Fibroblast of villous mesenchyme (primary cell): ENCODE measurements at places on chromosomes 7 and 10.
A peak's percentile ranks its signal among the peaks of the same experiment; 100 is the strongest.

GRCh38 chr7:141652691-141653090 lies 49.3 kb downstream of the DENND11 start:
- no peak for DNase-seq

DNA sequence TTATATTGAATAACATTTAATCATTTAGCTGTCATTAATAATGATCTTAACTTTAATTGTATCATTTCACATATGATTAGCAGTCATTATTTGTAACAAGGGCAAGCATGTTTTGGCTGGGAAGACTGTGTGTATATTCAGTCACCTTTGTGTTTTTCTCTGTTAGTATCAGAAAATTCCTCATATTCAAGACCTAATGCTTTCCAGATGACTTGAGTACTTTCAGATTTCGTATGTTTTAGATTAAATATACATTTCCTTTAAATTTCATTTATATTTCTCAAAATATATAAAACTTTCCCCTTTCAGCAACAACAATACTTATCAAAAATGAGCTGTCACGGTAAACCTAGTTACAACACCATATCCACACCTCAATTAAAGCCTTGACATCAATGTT lies 6.3 kb upstream of the CACNA2D1 start:
- no peak for DNase-seq

DNA sequence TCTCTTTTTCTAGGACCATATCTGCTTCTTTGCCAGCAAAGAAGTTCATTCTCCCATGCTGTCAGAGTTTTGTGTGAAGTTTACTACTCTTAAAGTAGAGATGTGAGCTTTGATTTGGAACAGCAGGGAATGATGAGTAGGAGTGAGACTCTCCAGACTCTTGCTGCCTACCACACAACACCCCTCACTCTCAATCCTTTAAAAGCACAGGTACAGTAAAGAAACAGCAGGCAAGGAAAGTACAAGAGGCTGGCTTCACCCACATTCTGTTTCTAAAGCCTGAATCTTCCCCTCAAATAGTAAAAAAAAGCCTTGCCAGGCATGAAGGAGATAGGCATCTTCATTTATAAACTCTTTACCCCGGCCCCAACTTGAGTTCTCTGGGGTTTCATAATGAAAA lies 97.3 kb downstream of the ARMH3 start:
- no peak for DNase-seq

GRCh38 chr7:111029574-111030251 lies 61.2 kb upstream of the LRRN3 start:
- peak; percentile 7 for DNase-seq

DNA sequence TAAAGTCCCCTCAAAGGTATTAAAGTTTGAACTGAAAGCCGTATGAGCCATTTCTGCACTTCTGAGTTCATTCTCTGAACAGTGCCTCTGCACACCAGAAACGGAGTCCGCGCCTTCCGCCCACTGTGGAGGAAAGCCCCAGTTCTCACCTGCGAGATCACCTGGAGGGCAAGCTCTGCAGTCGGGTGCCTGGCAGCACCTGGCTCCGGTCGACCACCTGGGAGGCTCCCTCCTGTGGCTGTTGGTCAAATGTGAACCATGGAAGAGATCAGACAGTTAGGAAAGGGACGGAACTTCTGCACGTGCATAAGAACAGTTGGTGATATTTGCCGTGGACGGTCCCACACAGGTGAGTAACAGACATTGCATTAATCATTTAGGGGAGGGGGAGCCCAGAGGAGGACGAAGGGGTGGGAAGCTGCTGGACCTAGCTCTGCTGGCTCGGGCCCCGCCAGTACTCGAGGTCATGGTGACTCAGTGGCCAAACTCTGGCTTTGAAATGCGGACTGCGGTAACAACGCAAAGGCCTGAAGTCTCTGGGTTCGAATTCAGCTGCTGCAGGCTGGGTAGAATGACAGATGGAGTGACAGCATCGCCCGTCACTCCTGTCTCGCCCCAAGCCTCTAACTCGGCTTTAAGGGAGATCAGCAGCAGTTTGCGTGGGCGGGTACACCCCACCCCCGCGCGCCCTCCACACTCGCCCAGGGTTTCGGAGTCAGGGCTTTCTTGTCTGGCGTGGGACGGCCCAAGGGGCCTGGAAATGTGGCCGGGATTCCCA lies 1.7 kb upstream of the DPYSL4 start:
- DNase-seq = no peak

GRCh38 chr10:113067501-113067900 lies 117.5 kb downstream of the TCF7L2 start:
- DNase-seq = no peak

GRCh38 chr10:71218046-71218650 lies 5.8 kb downstream of the UNC5B start:
- DNase-seq = peak; percentile 64

DNA sequence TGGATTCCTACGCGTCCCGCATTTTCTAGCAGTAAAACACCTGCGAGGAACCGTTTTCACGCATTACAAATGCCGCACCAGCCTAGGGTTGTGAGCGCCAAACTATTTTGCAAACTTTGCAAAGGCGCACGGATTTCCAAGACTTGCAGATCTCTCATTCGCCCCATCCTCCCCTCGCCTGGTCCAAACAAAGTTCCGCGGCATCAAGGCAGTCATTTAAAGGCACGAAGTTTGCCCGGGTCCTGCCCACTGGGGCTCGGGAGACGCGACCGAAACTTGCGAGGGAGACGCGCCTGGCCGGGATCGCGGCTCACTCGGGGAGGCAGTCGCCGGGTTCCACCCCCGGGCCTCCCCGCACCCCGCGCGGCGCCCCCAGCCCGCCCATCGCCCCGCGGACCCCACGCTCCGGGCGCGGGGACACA lies 613 bp downstream of the USP6NL start:
- DNase-seq = peak; percentile 52

DNA sequence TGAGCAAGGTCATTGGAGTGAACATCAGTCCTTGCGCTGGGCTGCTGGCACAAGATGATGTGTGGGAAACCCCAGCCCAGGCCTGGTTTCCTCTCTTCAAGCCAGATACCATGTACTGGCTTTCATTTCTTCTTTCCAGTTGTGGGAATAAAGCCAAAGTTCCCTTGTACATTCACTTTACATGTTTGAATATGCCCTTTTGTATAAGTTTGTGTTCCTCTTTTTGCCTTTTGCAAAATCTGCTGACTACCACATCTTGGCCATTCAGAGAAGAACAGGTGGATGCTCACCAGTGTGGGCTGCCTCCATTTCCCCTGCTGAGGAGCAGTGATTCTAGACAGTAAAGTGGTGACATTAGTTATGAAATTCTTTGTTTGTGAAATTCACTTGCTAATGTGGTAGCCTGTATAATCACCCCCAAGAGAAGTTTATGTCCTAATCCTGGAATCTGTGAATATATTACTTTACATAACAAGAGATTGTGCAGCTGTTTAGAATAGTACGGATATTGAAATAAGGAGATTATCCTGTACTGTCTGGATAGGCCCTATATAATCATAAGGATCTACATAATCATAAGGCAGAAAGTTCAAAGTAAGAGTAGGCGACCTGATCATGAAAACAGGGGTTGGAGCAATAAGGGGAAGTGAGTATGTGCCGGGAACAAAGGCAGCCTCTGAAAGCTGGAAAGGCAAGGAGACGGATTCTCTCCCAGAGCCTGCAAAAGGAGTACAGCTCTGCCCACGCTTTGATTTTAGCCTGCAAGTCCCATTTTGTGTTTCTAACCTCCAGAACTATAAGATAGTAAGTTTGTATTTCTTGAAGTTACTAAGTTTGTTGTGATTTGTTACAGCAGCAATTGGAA lies 18.8 kb upstream of the AOAH start:
- DNase-seq = no peak

DNA sequence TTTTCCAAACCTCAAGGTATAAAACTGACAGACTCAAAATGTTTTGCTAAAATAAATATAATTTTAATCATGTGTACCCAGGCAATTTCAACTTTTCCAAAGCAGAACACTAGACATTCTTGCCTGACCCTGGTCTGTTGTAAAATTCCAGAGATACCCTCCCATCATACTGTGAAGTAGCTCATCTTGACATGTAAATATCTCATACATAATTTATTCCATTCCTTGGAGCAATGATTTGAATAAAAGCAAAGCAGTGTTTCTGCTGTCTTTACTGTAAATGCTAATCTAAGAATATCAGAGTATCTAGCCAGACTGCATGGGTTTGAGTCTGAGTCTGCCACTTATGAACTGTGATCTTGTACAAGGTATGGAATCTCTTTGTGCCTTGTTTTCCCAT lies 68.9 kb downstream of the TES start:
- no peak for DNase-seq

DNA sequence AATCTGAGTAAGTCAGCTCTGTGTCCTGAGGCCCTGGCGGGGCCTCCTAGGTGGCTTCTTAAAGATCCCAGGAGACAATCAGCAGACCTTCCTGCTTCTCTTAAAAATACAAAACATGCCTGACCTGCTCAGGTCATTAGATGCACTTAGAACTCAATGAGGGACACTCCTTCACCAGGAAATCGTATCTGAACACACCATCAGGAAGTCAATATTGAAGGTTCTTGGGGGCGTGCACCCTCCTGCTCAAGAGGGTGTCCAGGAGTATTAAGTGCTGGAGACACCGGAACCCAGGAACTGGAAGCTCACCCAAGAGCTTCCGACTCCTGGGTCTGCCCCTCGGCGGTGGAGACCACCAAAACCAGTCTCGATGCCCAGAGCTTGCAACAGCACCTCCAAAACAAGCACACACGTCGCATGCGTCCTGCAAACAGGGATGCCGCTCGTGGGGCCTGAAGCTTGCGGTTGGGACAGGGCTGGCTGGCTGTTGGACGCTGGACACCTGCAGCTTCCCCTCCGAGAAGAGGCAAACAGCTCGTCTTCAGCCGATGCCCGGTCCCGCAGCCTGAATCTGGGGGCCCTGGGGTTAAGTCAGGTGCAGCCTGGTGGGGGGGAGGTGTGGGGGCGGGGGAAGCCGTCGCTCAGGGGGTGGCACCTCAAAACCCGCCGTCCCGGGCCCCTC lies 803 bp downstream of the RAPGEF5 start:
- no peak for DNase-seq

GRCh38 chr7:133132906-133133305 lies 51.0 kb upstream of the CHCHD3 start:
- DNase-seq = no peak

DNA sequence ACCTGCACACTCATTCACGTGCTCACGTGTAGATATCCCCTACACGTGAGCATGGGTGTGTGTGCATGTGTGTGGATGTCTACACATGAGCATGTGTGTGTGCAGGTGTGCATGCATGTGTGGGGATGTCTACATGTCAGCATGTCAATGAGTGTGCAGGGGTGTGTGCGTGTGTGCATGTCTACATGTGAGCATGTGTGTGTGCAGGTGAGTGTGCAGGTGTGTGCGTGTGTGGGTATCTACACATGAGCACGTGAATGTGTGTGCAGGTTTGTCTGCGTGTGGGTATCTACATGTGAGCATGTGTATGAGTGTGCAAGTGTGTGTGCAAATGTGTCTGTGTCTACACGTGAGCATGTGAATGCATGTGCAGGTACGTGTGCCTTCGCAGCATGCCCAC lies 274.8 kb downstream of the PTPRN2 start:
- no peak for DNase-seq

DNA sequence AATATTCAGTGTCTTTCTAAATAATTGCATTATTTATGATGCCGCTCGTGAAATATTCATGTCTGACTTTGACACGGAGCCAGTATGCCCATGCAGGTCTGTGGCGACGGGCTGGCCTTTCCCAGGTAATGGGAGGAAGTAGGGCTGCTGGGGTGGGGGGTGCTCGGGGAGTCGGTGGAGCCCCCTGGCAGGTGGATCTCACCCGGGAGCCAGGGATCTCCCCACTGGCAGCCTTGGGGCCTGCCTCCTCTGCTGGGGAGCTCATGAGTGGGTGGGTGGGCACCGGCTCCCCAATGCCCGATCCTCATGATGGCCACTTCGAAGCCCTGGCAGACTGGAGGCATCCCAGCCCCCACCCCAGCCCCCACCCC lies 52.8 kb downstream of the PWWP2B start:
- DNase-seq = no peak

DNA sequence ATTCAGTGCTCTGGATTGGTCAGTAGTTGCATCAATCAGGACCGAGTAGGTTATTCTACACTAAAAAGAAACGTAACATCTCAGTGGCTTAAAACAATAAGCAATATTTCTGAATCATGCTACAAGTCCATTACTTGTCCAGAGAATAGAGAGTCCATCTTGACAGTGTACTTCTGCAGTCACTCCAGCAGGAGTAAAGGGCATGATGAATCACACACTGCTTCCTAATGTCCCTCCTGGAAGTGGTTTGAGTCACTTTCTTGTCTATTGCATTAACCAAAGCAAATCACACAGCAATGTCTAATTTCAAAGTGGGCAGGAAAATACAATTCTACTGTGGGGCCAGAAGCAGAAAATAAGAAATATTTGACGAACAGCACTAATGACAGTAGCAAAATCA lies 124.8 kb downstream of the TSPAN12 start:
- peak; percentile 55 for DNase-seq

- no peak for DNase-seq
Measured at GRCh38 chr7:83856094-83856493, 207.2 kb upstream of the SEMA3E start.

- DNase-seq = no peak
Measured at GRCh38 chr7:13259930-13260329, 572.5 kb downstream of the ARL4A start.

- DNase-seq = no peak
Measured at GRCh38 chr7:50504646-50505546, 54.7 kb upstream of the FIGNL1 start.

GRCh38 chr10:31374146-31374696 lies 55.2 kb downstream of the ZEB1 start:
- DNase-seq = peak; percentile 69

- peak; percentile 88 for DNase-seq
Measured at GRCh38 chr7:102836191-102836919, 76.4 kb upstream of the LRRC17 start.

DNA sequence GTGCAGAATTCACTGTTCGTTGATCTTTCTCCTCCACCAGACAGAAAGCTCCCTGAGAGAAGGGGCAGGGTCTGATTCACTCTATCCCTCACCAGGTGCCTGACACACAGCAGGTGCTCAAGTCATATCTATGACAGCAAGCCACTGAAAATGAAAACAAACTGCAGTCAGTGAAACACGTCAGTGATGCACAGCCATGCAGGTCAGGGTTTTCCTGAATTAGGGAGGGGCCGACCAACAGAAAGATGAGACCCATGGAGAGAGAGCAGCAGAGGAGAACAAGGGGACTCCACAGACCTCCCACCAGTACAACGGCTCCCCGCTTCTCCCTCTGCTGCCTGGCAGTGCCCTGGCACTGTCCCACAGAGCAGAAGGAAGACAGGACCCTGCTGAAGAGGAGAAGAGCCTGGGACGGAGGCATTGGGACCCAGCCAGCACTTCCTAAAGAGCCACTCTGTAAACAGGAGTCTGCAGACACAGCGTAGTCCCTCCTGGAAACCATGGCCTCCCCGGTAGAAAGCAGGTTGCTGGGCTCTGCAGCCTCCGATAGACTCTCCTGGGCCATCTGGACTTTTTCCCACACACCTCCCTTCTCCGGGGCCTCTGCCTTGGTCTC lies 50.3 kb downstream of the FAM53B start:
- no peak for DNase-seq

GRCh38 chr10:121708728-121709674 lies 110.8 kb upstream of the FGFR2 start:
- no peak for DNase-seq

GRCh38 chr7:131109759-131110296 lies 217.8 kb upstream of the MKLN1 start:
- peak; percentile 93 for DNase-seq
